ENCODE measurements at places on chromosomes 3 and 15.

GRCh38 chr3:104546301-104546700, 820.4 kb upstream of the ALCAM start:
- no peak for DNase-seq

GRCh38 chr3:44516230-44516629, 38.8 kb upstream of the ZNF445 start:
- DNase-seq, result no peak

DNA sequence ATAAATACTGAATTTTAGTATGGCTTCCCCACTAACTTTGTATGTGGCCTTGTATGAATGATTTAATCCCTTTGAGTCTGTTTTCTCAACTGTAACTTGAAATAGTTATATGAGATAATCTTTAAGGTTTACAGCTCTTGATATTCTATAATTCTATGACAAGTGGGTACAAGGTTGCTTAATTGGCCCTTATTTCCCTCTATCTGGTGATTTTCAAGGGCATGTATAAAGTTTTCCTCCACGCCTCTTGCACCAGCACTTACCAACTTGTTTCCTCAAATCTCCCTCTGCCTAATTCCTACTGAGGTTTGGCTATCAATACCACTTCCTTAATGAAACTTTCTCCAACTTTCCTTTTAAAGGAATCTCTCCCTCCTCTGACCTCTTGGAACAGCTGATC, 112.9 kb downstream of the ISL2 start:
- no peak for DNase-seq

DNA sequence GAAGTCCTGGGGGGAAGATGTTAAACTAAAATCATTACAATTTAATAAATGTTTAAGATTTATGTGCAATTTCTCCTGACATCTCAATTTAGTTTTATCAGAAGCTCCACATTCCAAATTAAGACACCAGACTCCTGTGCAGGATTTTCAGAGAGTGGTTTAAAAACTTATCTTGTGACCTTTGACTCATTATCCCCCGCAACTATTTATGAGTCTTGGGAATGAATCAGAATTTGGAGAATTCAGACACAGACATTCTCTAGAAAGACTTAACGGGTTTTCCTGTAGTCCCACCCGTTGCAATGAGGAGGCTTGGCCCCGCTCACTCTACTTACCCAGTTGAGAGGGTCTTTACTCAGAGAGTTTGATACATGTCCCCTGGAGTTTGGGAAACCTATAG, 7.1 kb downstream of the OR5K2 start:
- DNase-seq, result no peak

DNA sequence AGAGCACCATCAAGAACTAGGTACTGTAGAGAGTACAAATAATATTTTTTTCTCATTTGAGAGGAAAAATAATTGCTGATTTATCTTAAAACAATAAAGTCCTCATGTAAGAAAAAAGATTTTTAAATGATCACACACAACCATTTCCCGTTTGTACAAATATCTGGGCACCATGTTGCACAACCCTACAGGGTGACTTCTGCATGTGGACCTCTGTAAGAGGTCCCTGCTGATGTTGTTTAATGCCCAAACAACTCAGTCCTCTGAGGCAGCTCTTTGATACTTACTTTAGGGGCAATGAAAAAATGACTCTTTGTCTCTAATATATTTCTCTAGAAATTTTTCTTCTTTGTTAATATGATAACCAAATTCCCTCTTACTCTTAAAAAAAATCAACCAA, 168.1 kb upstream of the SATB1 start:
- DNase-seq, result no peak

GRCh38 chr15:60093273-60094067, 89.4 kb downstream of the FOXB1 start:
- DNase-seq, result no peak

Data from GOT3 (cell line).